ENCODE measurements at places on chromosomes 5 and 9. TPM values are rescaled to one million over a fixed set of nuclear protein-coding genes. Genes with fewer than 3 reads are reported as not detected.

The GLRA1 gene
- not detected for total RNA-seq

The SHLD3 gene
- total RNA-seq = 2.6 TPM

The SPINK13 gene
- total RNA-seq = not detected

The GTF3C4 gene
- 25.4 TPM for total RNA-seq

The PCAT7 gene
- not detected for total RNA-seq

The NME5 gene
- 1.8 TPM for total RNA-seq

The HSD17B3 gene
- not detected for total RNA-seq

The IRGM gene
- total RNA-seq = not detected

The SLC46A2 gene
- not detected for total RNA-seq

Measured in hair follicle dermal papilla cell (primary cell).